Kidney epithelial cell (primary cell): ENCODE measurements at places on chromosomes 13 and 19. TPM values are rescaled to one million over a fixed set of nuclear protein-coding genes. Genes with fewer than 3 reads are reported as not detected.

The FLT1 gene
- total RNA-seq: 0.75 and 0.96 TPM in 2 replicates

The MAST1 gene
- 0.88 and 2.4 TPM in 2 replicates for total RNA-seq

The ZNF177 gene
- 1.4 and 3.9 TPM in 2 replicates for total RNA-seq

The KIR2DL4 gene
- not detected in 2 replicates for total RNA-seq

The PIBF1 gene
- 12.2 and 17.0 TPM in 2 replicates for total RNA-seq

The KCTD15 gene
- total RNA-seq: 71.1 and 73.5 TPM in 2 replicates

The ARRDC5 gene
- total RNA-seq: not detected in 2 replicates

The NPAS1 gene
- 1.6 TPM in 1 of 2 replicates, not detected in the other for total RNA-seq

The DMPK gene
- 17.7 and 17.8 TPM in 2 replicates for total RNA-seq

The HCST gene
- total RNA-seq: not detected in 2 replicates

The SLC5A5 gene
- total RNA-seq: 0.13 TPM in 1 of 2 replicates, not detected in the other

The CLPTM1 gene
- 58.0 and 74.8 TPM in 2 replicates for total RNA-seq

The MRPL54 gene
- 48.4 and 120 TPM in 2 replicates for total RNA-seq
